ENCODE measurements at places on chromosomes 4 and X. TPM values are rescaled to one million over a fixed set of nuclear protein-coding genes. Genes with fewer than 3 reads are reported as not detected.

CTPS2 gene
- 24.3 TPM for total RNA-seq

CXCL1 gene
- 1.9 TPM for total RNA-seq

FRAS1 gene
- total RNA-seq = 15.2 TPM

FGFBP2 gene
- 2.6 TPM for total RNA-seq

GRCh38 chr4:23105759-23106370 lies 413.1 kb downstream of the GBA3 start:
- no peak for DNase-seq

- DNase-seq = no peak
These were observed 234.5 kb downstream of the RBMX2 start for GRCh38 chrX:130636277-130636676.

DNA sequence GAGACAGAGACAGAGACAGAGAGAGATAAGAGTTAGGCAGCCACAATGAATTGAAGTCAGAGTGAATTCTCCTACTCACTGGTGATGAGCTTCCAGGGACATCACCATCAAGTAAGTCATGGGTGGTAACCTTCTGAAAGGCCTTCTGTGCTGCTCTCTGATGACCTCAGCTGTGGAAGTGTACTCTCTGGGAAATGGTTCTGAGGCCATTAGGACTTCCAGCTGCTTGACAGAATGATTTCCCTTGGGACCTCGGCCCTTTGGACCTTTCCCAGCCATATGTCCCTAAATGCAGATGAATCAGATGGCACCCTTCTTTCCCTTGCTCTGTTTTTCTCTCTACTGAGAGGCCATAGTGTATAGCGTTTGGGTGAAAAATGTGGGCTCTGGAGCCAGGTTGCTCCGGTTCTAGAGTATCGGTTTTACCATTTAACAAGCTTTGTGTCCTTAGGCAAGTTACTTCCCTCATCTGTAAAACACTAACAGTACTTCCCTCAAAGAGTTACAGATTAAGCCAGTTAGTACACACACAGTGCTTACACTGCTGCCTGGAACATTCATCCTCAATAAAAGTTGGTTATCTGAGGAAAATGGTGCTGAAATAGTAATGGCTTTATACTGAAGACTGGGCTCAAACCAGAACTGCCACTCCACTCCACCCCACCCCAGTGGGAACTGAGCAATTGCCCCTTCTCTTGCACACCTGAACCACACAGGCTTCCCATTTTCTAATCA lies 7.6 kb downstream of the SEPTIN11 start:
- DNase-seq = no peak

DNA sequence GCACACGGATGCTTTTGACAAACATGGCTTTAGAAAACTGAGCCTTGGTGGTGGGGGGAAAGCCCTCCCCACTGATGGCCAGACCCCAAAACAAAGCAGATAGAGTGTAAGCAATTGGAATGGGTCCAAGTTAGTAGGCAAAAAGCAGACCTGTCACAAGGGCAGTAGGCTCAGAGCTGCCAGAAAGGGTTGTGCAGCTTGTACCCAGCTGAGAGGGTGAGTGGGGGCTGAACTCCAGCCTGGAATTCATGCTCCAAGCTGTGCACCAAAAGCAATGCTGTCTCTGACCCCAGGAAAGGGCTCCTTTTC lies 101.1 kb upstream of the TEX13D start:
- DNase-seq = no peak
